ENCODE measurements at places on chromosomes 13 and 19.
A peak's percentile ranks its signal among the peaks of the same experiment; 100 is the strongest.

DNA sequence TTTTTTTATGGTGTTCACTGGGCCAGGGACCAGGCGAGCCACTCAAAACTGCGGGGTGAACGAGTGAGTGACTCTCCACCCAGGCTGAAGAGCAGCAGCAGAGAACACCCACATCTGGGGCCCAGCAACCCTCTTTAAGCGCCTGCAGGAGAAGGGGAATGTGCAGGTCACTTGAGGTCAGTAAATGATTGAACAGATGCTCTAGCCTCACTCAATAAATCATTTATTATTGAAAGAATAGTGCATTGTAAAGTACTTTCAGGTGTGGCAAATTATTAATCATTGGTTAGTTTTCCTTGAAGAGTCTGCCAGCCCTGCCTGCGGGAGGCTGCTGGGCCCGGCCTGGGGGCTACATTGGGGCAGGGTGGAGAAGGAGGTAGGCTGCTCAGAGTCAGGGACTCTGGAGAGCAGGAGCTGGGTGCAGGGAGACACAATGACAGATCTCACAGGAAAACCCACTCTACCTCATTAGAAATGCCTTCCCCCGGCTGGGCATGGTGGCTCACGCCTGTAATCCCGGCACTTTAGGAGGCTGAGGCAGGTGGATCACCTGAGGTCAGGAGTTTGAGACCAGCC lies 42.5 kb downstream of the ABCC4 start:
- DNase-seq, result no peak

DNA sequence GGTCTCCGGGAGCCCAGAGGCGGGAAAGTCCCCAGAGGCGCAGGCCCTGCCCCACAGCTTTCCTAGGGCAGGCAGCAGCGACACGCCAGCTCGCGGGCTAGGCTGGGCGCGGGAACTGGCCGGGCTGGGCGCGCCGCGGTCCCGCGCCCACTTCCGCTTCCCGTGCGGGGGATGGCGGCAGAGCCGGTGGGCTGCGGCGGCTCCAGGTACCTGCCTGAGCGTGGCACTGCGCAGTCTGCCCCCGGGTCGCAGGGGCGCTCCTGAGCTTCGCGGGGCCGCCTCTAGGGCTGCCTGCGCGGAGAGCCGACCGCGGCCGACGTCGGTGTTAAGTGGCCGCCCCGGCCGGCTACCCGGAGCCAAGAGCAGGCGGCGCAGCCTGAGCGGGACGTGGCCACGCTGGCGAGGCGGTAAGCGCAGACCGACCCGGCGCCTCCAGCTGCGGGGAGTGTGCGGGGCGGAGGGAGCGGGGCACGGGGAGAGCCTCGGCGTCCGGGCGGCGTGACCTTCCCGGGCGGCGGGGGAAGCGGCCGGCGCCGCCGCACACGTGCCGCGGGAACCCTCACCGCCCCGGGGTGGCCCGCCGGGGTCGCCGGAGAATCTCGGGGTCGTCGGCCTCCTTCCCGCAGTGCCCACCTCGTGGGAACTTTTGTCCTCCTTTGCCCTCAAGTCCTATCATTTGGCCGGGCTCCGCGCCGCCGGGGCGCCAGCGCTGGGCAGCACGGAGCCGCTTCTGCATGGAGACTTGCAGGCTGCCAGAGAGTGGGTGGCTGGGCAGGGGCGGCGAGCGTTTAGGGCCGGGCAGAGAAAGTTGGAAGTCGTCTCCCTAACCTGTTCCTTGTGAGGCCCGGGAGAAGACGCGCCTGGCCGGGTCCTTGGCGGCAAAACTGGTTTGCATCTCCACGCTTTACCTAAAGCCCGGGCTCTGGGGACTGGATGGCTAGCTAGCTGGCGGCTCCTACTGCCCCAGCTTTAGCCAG lies 31.4 kb upstream of the MPHOSPH8 start:
- DNase-seq, result no peak

GRCh38 chr13:23688336-23688735 lies 118.1 kb downstream of the TNFRSF19 start:
- no peak for DNase-seq

DNA sequence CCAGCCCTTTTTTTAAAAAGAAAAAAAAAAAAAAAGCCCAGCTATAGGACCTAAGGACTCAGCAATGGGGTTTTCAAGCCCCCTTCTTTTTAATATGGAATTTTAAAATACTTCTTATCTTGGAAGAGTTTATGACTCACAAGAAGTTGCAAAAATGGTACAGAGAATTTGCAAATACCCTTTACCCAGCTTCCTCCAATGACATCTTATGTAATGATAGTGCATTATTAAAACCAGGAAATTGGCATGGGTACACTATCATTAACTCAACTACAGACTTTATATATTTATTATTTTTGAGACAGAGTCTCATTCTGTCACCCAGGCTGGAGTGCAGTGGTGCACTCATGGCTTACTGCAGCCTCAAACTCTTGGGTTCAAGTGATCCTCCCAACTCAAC lies 16.1 kb downstream of the TMEM38A start:
- DNase-seq, result no peak

- DNase-seq, result no peak
These were observed 27.0 kb upstream of the ARGLU1 start for GRCh38 chr13:106594980-106595379.

DNA sequence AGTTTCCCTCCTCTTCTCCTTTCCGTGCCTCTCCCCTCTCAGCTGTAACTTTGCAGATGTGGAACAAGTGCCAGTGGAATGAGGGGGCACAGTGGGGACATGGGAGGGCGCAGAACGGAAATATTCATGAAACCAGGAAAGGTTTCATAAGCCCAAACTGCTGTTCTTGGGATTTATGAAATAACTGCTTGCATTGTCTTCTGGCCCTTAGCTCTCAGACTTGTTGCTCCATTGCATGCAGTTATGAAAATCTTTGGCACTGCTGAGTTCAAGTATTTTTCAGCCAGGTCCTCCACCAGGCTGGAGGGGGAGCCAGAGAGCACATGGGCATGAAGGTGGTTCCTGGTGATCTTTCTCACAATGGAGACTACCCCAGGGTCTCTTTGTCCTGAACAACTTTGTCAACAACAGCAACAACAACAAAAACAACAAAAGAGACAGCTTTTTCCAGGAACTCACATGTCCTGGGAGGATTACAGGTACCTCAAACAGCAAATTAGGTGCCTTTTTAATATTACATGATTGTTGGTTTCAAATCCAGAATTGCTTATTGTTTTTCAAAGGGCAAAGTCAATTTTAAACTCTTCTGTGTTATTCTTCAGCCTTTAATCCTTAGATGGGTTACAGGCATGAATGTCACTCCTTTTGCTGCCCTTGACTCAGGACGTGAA lies 1.5 kb downstream of the RGCC start:
- no peak for DNase-seq

DNA sequence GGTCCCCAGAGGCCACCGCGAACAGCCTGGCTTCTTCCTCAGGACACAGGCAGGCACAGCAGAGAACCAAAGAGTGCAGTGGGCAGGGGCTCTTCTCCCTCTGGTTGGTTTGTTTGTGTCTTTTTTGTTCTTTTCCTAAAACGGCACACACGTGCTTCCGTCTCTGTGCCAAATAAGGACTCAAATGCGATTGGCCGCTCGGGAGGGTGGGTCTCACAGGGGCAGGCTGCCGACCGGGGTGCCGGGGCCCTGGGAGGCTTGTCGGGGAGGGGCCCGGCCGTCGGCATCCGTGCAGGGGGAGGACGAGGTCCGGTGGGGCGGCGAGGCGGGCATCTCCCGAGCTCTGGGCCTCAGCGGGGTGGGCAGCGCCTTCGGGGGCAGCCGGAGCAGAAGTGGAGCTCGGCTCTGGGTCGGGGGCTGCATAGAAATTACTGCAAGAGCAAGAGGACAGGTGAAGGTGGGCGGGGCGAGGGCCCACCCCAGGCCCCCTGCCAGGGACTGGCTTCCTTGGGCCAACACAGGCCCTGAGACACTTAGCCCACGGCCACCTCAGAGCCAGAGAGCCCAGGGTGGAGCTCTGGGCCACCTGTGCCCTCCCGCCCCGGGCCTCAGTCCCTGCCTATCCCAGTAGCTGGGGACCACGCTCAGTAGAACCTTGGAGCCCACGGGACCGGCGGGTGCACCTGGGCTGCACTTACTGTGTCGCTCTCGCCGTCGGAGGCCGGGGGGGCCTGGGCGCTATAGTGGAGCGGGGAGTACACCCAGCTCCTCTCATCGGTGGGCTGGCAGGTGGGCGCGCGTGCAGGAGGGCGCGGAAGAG lies 6.4 kb upstream of the CACTIN start:
- DNase-seq, result no peak

GRCh38 chr19:29476528-29476927 lies 49.3 kb upstream of the VSTM2B start:
- peak; percentile 64 for DNase-seq

DNA sequence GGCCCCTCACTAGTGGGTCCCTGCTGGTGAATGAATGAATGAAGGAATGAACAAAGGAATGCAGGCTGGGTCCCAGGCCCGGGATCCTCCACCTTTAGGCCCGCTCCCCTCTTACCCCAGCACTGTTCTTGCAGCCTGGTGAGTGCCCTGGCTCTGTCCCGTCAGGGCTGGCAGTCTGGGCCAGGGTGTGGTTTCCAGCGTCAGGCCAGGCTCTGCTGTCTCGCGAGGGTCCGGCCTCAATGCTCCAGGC lies 317 bp downstream of the LYL1 start:
- no peak for DNase-seq

- no peak for DNase-seq
These were observed 502.8 kb downstream of the COG6 start for GRCh38 chr13:40158218-40158617.

DNA sequence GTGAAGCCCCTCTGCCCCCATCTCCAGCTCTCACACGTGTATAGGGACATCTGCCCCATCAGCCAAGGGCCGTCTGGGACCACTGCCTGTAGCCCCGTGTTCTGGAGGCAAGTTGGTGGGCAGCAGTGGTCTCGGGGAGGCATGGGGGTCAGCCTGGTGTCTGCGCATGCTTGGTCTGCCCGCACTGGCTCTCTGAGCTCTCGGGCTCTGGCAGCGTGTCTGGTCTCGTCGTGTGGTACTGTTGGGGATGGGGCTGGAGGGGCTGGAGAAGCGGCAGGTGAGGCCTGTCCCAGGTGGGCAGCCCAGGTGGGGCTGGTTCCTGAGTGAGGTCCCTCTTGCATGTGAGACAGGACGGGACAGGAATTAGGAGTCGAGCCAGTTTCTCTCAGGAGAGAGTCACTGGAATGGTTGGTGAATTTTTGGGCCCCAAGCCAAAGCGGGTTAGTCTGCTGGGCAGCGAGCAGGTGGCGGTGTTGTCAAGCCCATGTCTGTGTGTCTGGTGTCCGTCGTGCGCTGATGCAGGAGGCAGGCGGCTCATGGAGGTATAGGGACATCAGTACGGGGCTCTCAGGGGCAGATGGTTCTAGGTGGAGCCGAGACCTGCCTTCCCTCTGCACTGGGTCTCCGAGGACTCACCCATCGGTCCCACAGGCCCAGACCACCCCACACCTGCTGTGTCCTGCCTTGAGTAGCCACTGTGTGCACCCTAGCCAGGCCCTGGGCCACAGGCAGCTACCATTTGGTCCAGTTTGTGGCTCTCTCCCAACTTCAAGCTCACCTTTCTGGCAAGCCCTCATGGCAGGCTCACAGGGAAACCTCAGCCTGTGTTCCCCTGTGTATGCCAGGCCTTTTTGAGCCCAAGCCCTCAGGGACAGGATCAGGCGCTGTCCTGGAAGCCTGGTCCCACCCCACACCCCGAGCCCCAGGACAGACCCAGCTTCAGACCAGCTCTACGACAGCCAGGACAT lies 18.2 kb downstream of the COMP start:
- no peak for DNase-seq

- DNase-seq, result no peak
These were observed 535.2 kb downstream of the LIG4 start for GRCh38 chr13:107680115-107680514.

GRCh38 chr13:109646423-109646822 lies 140.0 kb downstream of the IRS2 start:
- no peak for DNase-seq

- no peak for DNase-seq
These were observed 2.8 kb downstream of the PNMA8B start for GRCh38 chr19:46492841-46493235.

DNA sequence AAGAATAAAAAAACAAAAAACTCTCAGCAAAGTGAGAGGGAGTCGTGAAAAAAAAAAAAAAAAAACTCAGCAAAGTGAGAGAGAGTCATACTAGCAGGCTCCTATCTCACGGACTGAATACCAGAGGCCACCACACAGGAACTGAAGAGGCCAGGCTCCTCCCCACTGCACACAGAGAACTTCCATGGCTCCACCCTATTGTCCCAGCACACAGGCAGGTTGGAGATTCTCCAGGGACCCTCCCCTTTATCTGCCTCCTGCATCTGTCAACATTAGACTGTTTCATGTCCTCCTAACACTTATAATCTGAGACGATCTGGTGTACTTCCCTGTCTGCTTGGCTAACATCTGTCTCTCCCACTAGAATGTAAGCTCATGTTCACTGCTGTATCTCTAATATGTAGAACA lies 37.0 kb upstream of the FARP1 start:
- DNase-seq, result no peak

GRCh38 chr19:29687897-29688728 lies 22.9 kb downstream of the PLEKHF1 start:
- DNase-seq, result no peak

GRCh38 chr19:33363476-33363875 lies 10.0 kb upstream of the CEBPG start:
- DNase-seq, result no peak

DNA sequence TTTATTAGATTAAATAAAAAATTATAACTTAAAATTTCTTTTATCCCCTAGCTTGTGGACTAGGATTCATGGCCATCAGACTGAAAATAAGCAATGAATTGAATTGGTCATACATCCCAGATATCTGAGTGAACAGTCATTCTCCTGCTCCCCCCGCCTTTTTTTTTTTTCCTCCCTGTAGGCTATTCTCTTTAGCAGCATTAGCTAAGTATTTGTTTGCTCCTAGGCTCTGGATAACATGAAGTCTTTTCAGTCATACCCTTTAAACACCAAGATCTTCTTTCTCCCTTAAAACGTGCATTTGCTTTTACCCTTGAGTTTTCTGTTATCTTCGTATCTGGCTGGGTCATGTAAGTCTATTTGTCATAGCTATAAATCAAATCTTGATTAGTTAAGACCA lies 866.7 kb upstream of the SPRY2 start:
- no peak for DNase-seq

DNA sequence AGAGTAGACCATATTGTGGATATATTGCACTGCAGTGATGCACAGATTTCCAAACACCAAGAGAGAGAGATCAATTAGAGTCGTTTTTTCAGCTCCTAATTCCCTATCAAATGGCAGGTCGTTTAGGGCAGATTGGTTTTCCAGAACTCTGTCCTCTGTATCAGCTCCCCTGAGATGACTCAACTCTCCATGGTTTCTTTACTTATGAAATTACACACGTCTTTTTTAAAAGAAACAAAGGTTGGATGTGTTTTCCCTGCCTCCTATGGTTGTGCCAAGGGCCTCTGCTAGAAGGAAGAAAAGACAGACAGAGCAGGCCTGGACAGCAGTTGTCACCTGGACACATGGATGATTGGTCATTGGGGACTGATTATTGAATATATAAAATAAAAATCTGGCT lies 478.1 kb upstream of the NBEA start:
- no peak for DNase-seq

- DNase-seq, result no peak
These were observed at the start of gene WDR88 for GRCh38 chr19:33132021-33132420. TSS of gene WDR88 (plus strand) at chr19:33132114. CDS start at chr19:33132170, 56 bp downstream.

DNA sequence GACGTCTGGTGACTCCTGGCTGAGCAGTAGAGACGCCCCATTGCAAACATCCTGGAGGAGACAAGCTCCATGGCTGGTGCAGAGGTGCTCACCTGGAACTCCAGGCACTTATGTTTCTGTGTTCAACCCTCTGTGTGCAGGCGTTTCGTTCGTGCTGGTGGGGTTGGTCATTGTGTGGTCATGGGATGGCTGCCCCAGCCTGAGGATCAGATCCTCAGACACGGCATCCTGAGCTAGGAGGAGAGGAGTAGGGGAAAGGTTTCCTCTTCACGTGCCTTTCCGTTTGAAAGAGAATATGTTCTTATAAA lies 87.8 kb downstream of the SIPA1L3 start:
- no peak for DNase-seq

- no peak for DNase-seq
These were observed 507.9 kb downstream of the UQCRFS1 start for GRCh38 chr19:28705008-28705407.

Data from vagina (tissue), 2 donors.